NCI-H1092 treated with DMSO at 0.1 percent for 48 hours (cell line): ENCODE measurements at places on chromosomes 12 and 14.

DNA sequence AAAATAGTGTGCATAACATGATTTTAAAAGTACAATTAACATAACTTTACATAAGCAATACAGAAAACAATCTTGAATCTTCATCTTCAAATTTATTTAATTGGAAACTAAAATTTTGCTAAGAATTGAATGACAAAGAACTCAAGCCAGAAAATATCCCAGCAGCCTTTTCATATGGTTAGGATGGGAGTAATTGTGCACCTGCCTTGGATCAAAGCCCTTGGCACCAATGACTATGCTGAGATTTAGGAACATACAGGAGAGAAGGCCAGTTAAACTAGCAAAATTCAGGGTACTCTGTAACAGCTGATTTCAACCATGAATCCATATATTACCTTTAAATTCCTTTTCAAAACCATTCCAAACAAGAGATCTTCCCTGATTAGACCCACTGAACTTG lies 5.8 kb downstream of the KERA start:
- no peak for DNase-seq

GRCh38 chr14:73428353-73428824 lies 30.0 kb downstream of the NUMB start:
- no peak for DNase-seq

GRCh38 chr14:74836251-74836960 lies 39.5 kb downstream of the PROX2 start:
- DNase-seq, result no peak

GRCh38 chr12:58670623-58671022 lies 249.7 kb downstream of the LRIG3 start:
- no peak for DNase-seq

- DNase-seq, result no peak
Measured at GRCh38 chr14:105139831-105140239, 28.7 kb downstream of the JAG2 start.

DNA sequence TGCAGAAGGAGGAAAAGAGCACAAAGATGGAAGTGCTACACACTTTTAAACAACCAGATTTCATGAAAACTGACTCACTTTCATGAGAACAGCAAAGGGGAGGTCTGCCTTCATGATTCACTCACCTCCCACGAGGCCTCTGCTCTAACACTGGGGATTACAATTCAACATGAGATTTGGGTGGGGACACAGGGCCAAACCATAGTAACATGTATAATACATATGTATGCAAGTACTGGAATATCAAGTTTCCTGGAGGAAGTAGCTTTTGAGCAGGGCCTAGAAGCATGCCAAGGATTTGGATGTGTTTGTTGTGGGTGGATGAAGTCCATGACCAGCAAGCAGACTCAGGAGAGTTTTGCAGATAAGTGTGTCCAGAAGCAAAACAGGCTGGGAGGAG lies 409.0 kb downstream of the RGS6 start:
- DNase-seq, result no peak

- DNase-seq, result no peak
Measured at GRCh38 chr12:126935435-126935834, 1331.5 kb upstream of the TMEM132C start.

GRCh38 chr14:101477648-101478047 lies 83.6 kb upstream of the DIO3 start:
- no peak for DNase-seq

- DNase-seq, result no peak
Measured at GRCh38 chr12:124809391-124809790, 54.3 kb downstream of the SCARB1 start.

DNA sequence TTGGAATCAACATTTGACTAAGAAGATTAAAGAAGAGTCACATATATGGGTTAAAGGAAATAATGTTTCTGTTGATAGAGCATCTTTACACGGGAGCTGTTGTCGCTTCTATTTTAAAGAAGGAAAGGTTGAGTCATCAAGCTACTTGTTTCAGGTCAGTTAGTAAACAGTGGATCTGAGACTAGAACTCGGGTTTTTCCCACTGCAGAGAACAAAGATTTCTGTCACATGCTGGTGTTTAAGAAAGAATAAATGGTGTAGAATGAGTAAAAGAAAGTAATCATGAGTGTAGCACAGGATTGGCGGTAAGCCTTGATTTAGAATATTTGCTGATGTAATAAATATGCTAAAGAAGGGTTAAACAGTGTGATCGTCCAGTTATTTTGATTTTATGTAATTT lies 455.5 kb downstream of the AEBP2 start:
- DNase-seq, result no peak

DNA sequence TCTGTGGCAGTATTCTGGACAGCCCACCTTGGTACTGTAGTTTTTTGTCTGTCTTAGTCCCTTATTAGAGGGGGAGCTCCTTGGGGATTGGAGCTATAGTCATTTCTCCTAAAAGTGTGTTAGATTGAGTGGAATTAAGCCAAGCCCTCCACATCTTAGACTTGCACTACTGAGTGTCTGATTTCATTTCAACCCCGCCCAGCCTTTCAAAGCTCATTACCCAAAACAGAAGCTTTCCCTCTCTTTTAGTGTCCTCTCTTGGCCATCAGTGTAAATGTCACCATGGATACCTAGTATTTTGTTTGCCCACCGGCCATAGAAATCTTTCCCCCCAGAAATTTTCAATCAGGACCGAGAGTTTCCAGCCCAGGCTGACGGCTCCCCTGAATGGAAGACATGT lies 74.5 kb downstream of the LRRC74A start:
- DNase-seq, result no peak

DNA sequence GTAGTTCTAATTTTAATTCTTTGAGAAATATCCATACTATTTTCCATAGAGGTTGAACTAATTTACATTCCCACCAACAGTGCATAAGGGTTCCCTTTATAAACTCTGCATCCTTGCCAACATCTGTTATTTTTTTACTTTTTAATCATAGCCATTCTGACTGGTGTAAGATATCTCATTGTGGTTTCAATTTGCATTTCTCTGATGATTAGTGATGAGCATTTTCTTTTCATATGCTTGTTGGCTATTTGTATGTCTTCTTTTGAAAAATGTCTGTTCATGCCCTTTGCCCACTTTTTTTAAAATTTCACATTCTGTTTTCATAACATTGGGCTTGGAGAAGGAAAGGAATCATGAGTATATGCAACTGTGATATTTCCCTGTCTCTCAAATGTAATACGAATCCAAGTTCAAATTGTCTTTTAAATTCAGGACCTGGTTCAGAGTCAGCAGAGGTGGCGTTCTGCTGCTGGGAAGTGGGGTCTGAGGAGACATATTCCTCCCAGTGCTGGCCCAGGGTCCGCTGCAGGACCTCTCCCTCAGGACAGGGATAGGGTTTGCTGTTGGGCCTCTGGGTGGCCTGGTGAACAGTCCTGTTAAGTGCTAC lies 81.2 kb upstream of the ETV6 start:
- DNase-seq, result no peak

DNA sequence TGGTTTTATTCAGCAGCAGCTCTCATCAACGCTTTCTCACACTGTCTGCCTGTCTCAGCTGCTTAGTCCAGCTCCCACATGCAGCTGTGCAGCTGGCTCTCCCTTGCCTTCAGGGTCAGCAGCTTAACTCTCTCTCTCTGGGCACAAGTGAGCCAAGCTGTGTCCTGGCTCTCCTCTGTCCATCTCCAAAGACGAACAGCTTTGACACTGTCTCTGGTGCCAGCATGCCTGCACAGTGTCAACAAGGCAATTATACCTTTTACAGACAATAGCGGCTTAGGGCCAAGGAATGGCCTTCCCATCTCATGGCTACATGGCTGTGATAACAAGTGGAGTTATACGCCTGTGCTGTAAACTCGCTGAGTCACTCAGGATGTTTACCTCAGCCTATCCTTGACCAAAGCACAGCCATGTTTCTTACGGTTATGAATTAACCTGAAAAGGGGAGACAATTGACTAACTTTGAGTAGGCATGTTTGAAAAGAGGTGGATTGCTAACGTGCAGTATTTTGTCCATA lies 38.4 kb upstream of the MANSC4 start:
- DNase-seq, result no peak

DNA sequence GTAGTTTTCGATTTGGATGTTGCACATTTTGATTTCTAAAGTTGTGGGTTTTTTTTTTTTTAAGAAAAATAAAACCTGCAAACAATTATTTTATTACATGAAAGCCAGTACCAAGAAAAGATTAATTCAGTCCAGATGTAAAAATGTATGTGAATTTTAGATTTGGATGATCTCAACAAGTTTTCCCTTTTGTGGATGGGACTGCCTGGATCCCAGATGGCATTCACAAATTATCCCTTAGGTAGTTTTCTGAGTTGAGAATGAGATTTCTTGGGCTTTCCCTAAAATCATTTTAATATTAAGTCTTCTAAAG lies 2.8 kb downstream of the FRMD6 start:
- DNase-seq, result no peak

DNA sequence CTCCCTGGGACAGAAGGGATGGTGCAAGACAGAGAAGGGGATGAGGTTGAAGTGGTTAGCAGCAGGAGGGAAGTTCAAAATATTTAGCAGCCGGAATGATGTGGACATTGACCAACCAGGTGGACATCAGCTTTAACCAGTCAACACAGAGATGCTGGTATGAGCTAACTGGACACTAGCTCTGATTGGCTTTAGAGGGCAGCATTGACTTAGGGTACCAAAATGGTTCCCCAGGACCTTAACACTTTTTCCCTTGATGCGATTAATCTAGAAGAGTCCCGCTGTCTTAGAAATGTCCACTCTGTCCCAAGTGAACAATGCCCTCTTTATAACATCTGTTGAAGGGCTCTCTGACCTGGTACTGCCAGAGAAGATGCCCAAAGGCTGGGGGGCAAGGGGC lies 134.0 kb upstream of the GSC start:
- DNase-seq, result no peak

- no peak for DNase-seq
Measured at GRCh38 chr14:51554339-51554920, 97.3 kb upstream of the FRMD6 start.

- peak; percentile 72 for DNase-seq
Measured at GRCh38 chr14:36580856-36581831, 1.3 kb downstream of the NKX2-8 start.

GRCh38 chr12:24948420-24948756 lies 513 bp downstream of the BCAT1 start:
- no peak for DNase-seq

- DNase-seq, result no peak
Measured at GRCh38 chr12:16789204-16789790, 183.3 kb upstream of the LMO3 start.

DNA sequence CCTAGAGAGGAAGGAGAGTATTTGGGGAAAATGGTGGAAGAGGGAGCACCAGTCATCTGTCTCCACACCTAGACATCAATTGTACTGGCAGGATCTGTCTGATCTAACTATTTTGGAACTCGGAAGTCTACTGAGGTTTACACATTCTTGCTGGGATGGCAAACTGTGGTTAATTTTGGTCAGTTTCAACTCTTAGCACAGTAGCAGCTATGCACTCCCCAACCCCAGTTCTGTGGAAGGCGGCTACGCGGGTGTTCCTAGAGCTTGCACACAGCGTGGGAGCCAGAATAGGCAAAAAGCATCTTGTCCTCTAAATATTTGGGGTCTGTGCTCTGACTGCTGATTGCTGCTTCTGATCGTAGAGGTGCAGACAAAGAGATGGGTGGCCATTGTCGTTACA lies 33.8 kb downstream of the TECPR2 start:
- no peak for DNase-seq

- DNase-seq, result no peak
Measured at GRCh38 chr12:50556273-50556672, 51.5 kb downstream of the DIP2B start.

- no peak for DNase-seq
Measured at GRCh38 chr12:93624595-93625294, 52.3 kb downstream of the SOCS2 start.

DNA sequence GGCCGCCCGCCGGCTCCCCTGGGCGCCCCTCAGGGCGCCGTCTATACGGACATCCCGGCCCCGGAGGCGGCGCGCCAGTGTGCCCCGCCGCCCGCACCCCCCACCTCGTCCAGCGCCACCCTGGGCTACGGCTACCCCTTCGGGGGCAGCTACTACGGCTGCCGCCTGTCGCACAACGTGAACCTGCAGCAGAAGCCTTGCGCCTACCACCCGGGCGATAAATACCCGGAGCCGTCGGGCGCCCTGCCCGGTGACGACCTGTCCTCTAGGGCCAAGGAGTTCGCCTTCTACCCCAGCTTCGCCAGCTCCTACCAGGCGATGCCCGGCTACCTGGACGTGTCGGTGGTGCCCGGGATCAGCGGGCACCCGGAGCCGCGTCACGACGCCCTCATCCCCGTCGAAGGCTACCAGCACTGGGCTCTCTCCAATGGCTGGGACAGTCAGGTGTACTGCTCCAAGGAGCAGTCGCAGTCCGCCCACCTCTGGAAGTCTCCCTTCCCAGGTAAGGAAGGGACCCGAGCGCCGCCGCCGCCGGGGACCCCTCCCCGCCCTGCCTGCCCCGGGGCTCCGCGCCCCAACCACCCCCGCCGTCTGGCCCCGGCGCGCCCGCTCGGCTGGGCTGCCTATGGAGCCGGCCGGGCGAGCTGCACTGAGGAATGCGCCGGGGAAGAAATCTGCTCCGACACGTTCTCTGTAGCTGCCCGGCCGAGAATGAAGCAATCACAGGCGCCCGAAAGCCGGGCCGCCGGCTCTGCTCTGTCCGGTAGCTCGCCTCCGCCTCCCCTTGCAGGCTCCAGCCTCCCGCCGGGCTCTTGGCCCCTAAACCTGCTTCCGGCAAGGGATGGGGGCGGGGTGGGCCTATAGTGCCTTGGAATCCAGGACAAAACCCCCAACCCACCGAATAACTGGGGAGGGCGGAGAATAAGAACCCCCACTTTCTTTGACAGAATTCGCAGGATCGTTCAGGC lies 794 bp downstream of the HOXC13 start:
- DNase-seq, result no peak

- DNase-seq, result no peak
Measured at GRCh38 chr12:132228476-132229192, 84.4 kb downstream of the NOC4L start.

- no peak for DNase-seq
Measured at GRCh38 chr12:112046003-112046402, 32.8 kb downstream of the ERP29 start.

GRCh38 chr12:16020031-16020430 lies 108.9 kb downstream of the DERA start:
- DNase-seq, result no peak

GRCh38 chr12:116525418-116526001 lies 33.7 kb upstream of the MAP1LC3B2 start:
- no peak for DNase-seq

DNA sequence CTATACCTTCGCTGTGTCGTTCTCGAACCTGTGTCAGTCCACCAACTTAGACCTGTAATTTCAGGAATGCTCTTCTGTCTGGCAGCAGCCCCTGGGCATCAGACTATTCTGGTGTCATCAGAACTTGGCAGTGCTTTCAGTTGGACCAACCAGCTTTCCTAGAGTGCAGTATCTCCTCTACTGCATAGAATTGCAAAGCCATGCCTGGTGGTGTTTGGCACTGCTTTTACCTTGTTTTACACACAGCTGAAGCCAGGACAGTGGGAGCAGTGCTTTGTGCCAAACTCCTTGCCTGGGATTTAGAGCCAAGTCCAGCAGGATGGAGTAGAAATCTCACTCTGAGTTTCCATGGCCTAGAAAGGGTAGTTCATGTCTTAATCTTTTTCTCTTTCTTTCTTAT lies 1.5 kb downstream of the FLVCR2 start:
- no peak for DNase-seq
